ENCODE measurements at places on chromosomes 4 and X.

- no peak for DNase-seq
Observed at GRCh38 chr4:127975121-127975770, 10.0 kb downstream of the ABHD18 start.

- no peak for DNase-seq
Observed at GRCh38 chr4:74263551-74263950, 44.7 kb upstream of the EPGN start.

- no peak for DNase-seq
Observed at GRCh38 chrX:130952266-130953043, 49.4 kb upstream of the ENOX2 start.

DNA sequence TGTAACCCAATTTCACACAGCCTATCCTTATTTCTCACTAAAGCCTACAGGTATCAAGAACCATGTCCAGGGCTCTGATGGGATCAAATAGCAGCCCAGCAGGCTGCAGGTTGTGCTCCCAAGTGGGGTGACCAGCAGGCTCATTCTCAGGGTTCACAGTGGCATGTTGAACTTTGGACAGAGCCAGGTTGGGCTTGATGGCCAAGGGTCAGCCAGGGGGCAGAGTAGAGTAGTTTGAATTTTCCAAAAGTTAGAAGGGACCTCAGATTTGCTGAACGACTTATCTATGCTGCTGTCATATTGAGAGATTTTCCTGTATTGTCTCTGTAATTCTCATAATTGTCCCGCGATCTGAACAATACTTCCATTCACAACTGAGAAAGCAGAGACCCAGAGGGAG, 310.8 kb upstream of the BOD1L1 start:
- DNase-seq = no peak

- DNase-seq = no peak
Observed at GRCh38 chrX:13547671-13548070, 21.7 kb upstream of the EGFL6 start.

GRCh38 chr4:144599621-144600020, 46.3 kb upstream of the HHIP start:
- no peak for DNase-seq

- no peak for DNase-seq
Observed at GRCh38 chrX:47638816-47639215, 9.1 kb upstream of the CFP start.

DNA sequence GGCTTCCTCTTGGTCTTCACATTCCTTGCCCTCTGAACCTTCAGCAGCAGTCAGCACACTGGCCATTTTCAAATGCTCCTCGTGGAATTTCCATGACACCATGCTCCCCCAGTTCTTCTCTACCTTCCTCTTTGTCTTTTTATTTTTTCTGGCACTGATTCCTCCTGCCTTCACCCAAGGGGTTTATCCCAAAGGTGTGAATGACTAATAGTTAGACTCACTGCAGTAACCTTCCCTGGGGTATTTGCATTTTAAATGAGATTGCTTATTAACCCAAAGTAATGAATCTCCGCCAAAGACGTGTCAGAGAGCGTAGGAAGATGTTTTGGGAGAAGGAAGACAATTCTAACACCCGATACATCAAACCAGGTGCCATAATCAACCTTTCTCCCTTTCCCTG, 36.2 kb downstream of the CD40LG start:
- no peak for DNase-seq

DNA sequence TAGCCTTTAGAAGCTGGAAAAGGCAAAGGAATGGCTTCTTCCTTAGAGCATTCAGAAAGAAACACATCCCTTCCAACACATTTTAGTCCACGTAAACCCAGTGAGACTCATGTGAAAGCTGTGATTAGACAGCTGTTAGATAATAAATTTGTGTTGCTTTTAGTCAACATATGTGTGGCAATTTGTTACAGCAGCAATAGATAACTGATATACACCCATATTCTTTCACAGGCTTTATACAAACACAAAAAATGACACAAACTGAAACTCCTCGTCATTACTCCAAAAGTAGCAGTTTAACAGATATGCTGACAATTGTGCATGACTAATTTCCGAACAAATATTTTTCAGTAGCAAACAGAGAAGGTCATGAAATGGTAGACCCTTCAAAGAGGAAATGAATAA, 65.3 kb downstream of the ANTXR2 start:
- DNase-seq = no peak

- DNase-seq = no peak
Observed at GRCh38 chr4:156609421-156609820, 362.2 kb downstream of the PDGFC start.

DNA sequence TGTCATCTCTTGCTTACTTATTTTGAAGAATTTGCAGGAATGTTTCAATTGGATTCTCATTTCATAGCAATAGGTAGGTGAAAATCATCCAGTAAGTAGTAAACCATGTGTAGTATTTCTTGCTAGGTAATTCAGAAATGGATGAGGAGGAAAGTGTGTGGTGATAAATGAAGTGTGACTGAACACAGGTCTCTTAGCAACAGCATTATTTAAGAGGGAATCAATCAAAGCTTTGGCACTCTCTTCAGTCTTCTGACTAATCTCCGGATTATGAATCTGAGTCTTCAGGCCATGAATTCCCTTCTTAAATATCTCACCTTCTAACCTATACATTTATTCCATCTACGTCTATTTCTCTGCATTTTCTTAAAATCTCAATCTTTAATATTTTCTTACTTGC, 55.8 kb upstream of the ARHGAP24 start:
- no peak for DNase-seq

DNA sequence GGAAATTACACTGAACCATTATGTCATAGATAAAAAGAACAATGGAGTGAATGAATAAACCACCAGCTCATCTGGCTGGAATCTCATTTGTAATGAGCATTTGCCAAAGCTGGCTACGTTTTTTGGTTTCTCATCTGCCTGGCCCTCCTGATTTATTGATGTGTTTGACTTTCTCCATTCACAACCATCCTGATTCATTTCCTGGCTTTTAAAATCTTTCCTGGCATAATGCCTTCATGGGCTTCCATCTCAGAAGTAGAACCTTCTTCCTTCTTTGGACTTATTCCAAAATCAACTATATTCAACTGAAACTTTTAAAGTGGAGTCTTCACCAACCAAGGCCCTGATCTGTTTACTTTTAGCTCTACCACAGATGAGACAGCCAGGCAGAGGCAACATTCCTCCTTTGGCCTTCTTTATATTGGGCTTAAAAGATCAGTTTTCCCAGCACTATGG, 36.0 kb upstream of the ARSJ start:
- no peak for DNase-seq

- DNase-seq = no peak
Observed at GRCh38 chr4:173038192-173038896, 130.3 kb upstream of the GALNT7 start.

DNA sequence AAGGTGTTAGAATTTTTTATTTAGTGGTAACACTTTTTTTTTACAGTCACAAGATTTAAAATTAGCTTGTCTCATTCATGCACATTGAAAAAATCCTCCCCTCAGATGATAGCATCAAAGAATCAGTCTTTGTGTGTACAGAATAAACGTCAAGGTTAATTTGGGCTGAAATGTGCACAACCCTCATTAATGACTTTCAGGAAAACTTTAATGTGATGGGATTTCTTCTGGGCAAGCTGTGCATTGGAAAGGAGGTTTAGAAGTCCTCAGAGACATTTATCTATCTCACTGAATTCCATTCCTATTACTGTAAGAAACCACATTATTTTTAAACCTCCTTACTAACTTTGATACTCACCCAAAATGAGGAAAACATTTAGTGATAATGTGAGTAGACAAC, 88.2 kb upstream of the TECRL start:
- no peak for DNase-seq

GRCh38 chrX:1336331-1336943, at the start of gene IL3RA:
IL3RA (plus strand) TSS chrX:1336785; CDS start chrX:1341766, 4,981 bp downstream.
- no peak for DNase-seq

DNA sequence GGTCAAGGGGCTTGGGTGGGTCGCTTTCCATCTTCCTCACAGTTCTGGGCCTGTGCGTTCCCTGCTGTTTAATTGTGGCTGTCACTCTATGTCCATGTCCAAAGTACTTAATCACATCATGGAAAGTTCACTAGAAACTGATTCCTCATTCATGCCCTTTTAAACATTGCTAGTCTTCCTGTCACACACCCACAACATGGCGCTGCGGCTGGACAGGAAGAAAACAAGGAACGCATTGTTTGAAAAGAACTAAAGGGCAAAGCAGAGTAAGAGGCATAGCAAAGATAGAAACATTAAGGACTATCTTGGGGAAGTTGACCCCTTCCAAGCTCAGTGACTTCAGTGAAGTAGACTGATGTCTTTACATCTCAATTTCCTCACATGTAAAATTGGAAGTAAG, 18.4 kb downstream of the PNPLA4 start:
- DNase-seq = no peak

DNA sequence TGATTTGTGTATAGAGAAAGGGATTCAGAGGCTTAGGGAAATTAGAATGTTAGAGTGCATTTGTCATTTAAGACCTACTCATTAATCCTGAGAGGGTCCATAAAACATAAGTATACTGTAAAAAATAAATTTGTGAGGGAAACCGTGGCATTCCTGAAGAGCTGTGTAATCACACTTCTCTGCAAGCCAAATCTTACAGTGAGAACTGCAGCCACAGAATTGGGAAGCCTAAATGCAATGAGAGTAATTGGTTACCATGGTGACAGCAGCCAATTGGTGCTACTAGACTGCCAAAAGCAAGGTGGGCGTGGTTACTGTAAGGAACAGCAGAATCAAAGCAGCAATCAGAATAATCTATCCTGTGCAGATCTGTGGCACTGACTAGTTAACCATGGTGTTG, 345.2 kb upstream of the GRID2 start:
- DNase-seq = no peak

DNA sequence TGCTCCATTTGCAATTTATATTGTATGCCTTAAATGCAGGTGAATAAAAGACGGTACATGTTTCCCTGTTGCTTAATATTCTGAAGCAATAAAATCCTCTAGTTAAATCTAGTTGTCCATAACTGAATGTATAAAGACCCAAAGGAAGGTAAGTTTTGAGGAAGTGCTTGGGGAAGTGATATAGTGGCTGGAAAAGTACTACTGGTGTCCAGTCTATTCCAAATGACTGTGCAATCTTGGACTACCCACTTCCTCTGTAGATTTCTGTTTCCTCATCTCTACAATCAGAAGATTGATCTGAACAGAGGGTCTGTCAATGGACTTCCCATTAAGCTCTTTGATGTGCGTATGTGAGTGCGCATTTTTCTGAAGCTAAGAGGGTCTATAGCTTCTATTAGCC, 17.0 kb downstream of the SNCA start:
- DNase-seq = no peak

- no peak for DNase-seq
Observed at GRCh38 chrX:96994093-96994492, 110.4 kb downstream of the RPA4 start.

DNA sequence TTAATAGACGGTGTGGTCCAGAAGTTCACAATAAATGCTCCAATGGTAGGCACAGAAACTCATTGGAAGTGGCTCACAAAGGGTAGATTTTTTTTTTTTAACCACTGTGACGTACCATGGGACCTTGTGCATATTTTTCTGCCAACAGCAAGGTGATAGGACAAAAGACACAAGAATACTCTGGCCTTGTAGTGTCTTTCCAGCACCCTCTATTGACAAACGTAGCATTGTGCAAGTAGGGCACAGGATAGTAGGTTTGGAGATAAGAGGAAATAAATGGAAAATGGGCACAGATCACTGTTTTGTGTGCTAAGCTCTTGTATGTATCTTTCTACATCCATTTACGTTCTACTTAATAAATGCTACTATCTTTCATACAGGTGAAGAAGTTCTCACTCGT, 2054.9 kb downstream of the PCDH7 start:
- no peak for DNase-seq

GRCh38 chr4:185343726-185344581, 51.8 kb downstream of the LRP2BP start:
- DNase-seq = no peak

- DNase-seq = no peak
Observed at GRCh38 chrX:12497832-12498591, 293.2 kb upstream of the PRPS2 start.

GRCh38 chrX:29376584-29376983, 789.3 kb downstream of the IL1RAPL1 start:
- no peak for DNase-seq

- DNase-seq = no peak
Observed at GRCh38 chr4:183287309-183287659, 32.8 kb downstream of the CLDN22 start.

DNA sequence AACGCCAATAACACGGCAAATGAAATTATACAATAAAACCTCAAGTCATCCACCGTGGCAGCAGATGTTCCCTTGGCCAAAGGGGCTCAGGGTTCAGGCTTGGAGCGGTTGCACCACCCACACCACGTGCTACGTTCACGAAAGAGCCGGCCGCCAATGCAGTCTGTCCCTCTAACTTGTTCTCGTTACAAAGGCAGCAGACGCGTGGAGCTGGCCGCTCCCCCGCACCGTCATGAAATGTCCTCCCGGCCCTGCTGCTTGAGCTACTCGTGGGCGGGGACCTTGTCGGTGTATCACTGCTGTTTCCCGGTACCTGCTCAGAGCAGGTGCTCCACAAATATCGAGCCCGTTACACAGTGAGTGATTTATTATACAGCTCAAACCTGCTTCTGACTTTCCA, 36.4 kb upstream of the MAN2B2 start:
- no peak for DNase-seq

- no peak for DNase-seq
Observed at GRCh38 chr4:7002336-7002735, 40.8 kb upstream of the TADA2B start.

DNA sequence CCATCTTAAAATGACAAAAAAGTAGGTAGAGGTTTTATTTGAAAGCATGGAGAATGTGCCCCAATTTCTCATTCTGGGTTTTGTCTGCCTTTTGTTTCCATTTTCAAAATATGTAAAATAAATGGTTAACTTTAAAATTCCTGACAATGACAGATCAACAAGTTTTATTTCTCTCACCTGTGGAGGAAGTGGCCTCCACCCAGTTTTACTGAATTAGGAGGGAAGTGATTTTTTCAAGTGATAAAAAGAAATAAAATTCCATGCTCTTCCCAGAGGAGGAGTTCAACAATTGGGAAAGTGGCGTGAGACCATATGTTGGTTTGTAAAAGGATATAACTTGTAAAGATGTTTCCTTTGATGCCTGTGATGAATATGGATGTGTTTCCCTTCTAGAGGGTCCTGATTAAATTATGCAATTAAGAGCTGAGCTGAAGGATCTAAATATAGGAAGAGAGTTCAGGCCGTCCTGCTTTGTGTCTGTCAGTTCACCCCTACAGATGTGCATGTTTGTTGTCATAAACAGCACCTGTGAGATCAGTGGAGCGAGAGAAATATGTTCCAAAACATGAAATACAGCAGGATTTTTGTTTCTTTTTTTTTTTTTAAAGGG, 19.5 kb downstream of the SMAD1 start:
- no peak for DNase-seq

DNA sequence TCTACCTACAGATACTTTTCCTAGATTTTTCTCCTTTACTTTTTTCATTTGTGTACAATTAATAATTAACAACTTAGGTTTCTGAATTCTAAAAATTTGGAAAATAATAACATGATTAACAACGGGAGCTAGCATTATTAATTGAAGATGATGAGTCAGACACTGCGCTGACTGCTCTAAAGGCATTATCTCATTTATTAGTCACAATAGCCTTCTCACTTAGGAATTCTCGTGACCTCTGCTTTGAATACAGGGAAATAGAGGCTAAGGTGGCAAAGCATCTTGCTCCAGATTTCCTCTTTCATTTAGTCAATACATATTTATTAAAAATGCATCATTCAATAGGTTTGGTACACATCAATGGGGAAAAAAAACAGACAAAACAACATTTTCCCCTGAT, 441.3 kb downstream of the PCDH18 start:
- no peak for DNase-seq

GRCh38 chr4:175351473-175351872, 433.3 kb downstream of the ADAM29 start:
- no peak for DNase-seq

GRCh38 chrX:81205551-81205950, 3.6 kb downstream of the SH3BGRL start:
- DNase-seq = no peak

Measured in vagina (tissue), 2 donors.